Stimulated activated CD4-positive, alpha-beta T cell treated with anti-CD3 and anti-CD28 coated beads, Interleukin-4, amount 100 ng/mL, for 4 hours (primary cell): ENCODE measurements at places on chromosomes 4 and X.

- DNase-seq = no peak
These were observed 8.1 kb downstream of the ETDB start for GRCh38 chrX:135112096-135112729.

DNA sequence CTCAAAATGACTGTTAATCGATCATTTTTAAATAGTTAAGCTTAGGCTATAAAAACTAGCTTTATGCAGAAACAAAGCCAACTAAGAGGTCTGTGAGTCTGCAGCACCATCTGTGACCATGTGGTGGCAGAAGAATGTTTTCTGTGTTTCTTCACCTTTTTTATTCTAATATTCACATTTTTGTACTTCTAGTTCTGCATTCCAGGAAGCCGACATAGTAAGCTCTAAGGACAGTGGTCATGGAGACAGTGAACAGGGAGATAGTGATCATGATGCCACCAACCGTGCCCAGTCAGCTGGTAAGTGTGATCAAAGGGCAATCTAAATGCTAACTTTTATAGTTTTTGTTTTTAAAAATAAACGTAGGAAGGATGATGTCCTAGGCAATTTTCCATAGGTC, 5.6 kb downstream of the PCDH10 start:
- DNase-seq = no peak

DNA sequence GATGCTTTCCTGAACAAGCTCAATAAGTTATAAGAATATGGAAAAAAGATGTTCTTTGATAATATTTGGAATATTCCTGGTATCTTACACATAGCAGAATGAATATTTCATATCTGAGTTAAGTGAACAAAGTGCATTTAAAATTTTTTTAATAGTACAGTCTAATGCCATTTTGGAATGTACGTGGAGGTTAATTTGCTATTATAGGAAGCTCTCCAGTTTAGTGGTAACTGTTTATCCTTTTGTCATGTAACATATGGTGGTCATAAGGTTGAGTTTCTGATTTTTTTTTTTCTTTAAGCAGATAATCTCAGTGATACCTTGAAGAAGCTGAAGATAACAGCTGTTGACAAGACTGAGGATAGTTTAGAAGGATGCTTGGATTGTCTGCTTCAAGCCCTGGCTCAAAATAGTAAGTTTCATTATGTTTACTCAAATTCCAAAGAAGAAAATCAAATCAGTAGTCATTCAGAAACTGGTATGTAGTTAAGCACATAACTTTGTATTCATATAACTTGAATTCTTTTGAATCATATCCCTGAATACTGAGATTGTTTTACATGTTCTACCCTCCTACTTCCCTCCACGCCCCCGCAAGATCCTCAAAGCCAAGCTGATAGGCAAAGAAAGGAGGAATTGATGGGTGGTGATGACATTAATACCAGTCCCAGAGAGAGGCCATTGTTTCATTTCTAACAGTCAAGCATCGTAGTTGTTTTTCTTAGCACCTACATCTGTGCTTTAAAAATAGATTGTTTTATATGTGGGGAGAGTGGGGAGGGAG, 32.1 kb downstream of the RAP1GDS1 start:
- DNase-seq = no peak

- no peak for DNase-seq
These were observed 61.0 kb downstream of the ZCCHC12 start for GRCh38 chrX:118884552-118885138.

DNA sequence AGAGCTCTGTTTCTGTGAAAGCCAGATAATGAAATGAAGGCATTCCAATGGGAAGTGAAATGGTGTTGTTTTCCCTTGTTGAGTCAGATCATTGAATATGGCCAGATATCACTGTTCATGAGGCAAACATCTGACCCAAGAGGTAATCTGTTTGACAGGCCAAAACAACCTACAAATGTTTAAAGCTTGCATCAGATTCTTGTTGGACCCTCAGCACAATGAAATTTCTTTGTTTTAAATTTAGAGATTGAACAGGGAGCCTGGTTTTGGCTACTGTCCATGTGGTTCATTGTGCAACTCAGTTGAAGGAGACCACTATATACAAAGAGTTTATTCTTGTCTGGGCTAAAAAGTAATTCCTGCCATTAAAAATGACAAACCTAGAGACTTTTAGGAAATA, 159.1 kb downstream of the AFF2 start:
- DNase-seq = no peak

DNA sequence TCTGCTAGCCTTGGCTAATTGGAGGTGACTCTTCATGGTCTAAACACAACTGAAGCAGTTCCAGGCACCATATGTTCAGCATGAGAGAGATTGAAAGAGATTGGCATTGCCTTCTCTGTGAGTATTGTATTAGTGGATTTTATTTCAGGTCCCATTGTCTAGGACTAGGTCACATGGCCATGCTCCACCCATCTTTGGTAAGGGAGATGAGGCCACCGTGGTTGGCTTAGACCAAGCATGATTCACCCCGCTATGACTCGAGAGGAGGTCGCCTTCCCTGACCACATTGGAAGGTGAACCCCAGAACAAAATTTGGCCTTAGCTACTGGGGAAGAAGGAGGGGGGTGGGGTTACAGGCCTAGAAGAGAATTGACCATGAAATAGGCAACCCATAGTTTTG, 109.9 kb upstream of the BCOR start:
- no peak for DNase-seq

- no peak for DNase-seq
These were observed 24.9 kb downstream of the PCDH7 start for GRCh38 chr4:30744957-30745640.

DNA sequence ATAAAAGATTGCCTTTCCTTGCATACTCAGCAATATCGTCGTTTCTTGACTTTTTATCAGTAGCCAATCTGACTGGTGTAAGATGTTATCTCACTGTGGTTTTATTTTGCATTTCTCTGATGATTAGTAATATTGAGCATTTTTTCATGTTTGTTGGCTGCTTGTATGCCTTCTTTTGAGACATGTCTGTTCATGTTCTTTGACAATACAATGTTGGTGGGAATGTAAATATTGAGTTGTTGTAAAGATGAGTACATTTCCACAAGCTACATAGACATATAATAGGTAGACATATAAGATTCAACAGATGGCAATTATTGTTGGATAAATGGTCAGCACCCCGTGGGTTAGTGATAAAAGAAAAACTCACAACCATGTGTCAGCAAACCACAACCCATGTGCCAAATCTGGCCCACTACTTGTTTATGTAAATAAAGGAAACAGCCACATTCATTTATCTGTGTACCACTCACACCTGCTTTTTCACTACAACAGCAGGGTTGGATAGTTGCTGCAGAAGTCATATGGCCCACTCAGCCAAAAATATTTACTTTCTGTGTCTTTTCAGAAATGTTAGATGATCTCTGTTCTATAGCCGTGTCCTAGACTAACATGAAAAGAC, 153.1 kb upstream of the VCX start:
- DNase-seq = no peak

GRCh38 chr4:71449878-71450277, 111.1 kb downstream of the SLC4A4 start:
- no peak for DNase-seq

DNA sequence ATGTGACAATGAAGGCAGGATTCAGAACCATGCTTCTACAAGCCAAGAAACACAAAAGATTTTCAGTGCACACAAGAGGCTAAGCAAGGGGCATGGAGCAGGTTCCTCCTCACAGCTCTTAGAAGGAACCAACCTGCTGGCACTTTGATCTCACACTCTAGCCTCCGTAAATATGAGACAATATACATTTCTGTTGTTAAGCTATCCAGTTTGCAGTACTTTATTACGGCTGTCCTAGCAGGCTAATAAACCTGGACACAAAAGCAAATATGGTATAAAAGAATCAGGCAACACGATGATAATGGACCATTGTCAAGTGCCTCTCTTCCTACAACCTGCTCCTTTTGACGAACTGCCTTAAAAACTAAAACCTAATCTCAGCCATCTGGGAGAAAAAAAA, 114.5 kb downstream of the ZAR1 start:
- DNase-seq = no peak

- DNase-seq = no peak
These were observed at the start of gene GPM6B for GRCh38 chrX:13816643-13817627. Gene GPM6B (minus strand): TSS chrX:13817093. CDS start chrX:13816904, 189 bp downstream.

GRCh38 chr4:2255501-2256155, 6.3 kb downstream of the MXD4 start:
- no peak for DNase-seq
